Right renal pelvis (tissue), 4 donors: ENCODE measurements at places on chromosomes 4 and X. TPM values are rescaled to one million over a fixed set of nuclear protein-coding genes. Genes with fewer than 3 reads are reported as not detected.

DNA sequence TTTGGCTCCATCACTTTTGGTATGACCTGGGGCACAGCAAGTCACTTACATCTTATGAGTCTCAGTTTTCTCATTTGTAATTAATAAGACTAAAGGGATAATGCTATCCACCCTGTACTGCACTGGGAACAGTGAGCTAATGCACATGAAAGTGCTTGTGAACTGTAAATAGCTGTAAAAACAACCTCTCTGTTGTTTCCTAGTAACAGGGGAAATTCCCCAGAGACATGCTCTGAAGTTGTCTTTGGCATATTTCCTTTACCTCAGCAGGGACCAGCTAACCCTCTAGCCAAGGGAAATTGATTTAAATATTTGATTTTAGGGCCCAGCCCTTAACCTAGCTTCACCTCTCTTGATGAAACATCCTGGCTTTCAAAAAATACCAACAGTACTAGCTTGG, 6.1 kb upstream of the CYSLTR1 start:
- no peak for DNase-seq

GRCh38 chr4:158798062-158798461, 29.2 kb downstream of the FNIP2 start:
- no peak for DNase-seq

GRCh38 chr4:147638942-147639341, 21.7 kb downstream of the TMEM184C start:
- DNase-seq = no peak

GRCh38 chrX:37926700-37927099, 79.3 kb upstream of the DYNLT3 start:
- DNase-seq = no peak

- no peak for DNase-seq
These were observed 393.1 kb upstream of the ZFP42 start for GRCh38 chr4:187602339-187603092.

- DNase-seq = no peak
These were observed 439.5 kb downstream of the GRXCR1 start for GRCh38 chr4:43332052-43332425.

DNA sequence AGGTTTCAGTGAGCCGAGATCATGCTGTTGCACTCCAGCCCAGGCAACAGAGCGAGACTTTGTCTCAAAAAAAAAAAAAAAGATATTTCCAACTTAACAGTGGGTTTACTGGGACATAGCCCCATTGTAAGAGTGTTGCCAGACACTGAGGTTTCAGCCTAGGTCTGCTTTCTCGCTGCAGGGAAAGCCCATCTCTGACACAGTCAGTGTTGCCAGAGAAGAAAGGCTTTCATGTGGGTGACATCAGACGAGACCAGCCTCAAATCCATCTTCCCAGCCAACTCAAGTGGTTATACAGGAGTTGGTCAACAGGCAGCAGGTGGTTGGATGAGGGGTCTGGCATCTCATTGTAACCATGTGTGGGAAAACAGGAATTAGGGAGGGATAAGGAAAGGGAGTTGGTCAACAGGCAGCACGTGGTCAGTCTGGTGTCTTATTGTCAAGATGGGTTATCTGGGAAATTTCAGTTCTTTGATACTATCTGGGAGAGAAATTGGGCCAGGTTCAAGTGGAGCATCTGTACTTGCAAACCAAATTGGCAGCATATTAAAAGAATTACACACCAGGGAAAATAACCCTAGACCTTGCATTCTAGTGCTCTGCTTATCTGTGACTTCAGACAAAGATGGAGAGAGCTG, 41.1 kb downstream of the NELFA start:
- no peak for DNase-seq

DNA sequence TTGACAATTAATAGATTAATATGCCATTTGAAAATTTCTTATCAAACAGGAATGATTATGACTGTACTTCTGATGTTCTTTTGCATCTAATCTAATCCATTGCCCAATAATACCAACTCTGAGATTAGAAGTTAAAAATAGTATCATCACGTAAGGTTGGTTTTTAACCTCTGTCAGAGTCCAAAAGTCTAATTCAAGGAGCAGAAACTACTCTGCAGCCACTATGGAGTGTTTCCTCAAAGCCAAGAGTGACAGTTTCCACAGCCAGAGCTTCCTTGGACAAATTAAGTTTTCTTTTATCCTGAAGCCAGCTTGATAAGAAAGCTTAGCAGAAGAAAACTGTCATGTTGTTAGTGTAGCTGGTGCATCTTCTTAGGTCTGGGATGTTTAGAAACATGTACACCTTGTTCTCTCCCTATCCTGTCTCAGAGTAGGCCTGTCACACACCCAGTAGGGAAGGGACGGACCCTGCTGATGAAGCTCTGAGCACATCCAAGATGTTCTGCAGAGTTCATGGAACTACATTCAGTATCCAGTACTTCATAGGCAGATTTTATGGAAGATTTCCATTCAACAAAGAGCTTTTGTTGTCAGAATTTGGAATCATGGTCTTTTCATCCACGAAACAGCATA, 20.4 kb upstream of the PI4K2B start:
- no peak for DNase-seq

GRCh38 chrX:113793563-113793962, 790.3 kb upstream of the HTR2C start:
- DNase-seq = no peak

DNA sequence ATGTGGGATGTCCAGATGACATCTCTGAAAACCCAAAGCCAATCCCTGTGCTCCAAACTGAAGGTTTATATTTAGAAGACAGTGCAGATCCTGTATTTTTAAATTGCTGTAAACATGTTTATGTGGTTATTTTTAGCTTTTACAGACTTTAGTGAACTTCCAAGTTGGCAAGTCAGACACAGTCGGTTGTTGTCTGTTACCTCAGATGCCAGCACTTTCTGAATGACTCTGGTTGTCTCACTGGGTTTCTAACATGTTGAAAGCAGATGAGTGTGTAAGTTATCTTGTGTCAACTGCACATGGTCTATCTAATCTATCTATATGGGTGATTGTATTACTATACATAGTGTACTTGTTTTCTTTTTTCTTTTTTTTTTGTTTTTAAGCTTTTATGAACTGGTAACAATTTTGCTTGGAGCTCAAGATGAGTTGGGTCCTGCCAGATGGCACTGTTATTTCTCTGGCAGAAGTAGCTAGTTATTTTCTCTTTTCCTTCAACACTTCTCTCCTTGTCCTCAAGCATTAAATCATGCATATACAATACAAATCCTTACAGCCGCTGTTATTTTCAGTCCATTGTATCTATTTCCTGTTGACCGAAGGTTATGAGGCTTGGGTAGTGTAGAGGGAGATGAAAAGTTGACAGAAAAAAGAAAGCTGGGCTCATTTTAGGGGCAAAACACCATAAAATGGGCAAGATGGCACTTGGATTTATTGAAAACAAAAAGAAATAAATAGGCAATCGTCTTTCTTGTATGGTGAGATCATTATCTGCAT, 66.3 kb downstream of the GAB1 start:
- no peak for DNase-seq

DNA sequence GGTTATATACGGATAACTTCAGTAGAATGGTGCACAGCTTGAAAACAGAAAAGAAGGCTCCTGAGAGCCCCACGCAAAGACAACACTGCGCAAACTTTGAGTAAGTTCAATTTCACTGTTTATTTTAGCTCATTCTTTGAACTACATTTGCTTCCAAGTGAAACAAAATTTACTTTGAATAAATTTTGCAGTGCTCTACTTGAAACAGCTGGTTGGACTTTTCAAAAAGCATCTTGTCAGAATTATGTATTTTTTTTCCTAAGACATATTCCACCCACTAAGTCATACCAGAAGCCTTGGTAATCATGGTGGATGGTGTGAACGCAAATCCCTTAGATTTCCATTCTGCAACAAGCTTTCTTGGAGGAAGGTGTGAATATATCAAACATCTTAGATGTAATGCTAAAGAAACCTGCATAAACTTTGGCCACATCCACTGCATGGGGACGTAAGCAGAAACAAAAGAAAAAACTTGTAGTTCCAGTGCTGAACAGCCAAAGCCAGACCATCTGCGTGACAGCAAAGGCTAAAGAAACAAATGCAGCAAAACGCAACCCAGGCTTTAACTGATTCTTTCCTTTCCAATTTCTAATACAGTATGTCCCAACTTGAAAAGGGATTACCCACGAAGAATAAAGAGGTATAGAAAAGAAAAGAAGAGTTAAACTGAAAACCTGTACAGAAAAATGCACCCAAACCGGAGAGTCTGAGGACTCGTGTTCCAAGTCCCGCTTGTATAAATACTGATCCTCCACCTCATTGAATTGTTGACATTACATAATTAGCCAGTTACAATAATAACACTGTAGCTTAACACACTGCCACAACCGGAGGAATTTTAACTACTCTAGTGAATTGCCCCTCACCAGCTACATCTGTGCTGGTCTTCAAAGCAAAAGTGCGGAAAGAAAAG, 90.9 kb downstream of the SH3RF1 start:
- no peak for DNase-seq

GRCh38 chr4:113117358-113117702, 67.9 kb downstream of the ANK2 start:
- DNase-seq = no peak

GRCh38 chr4:140100771-140101170, 53.2 kb downstream of the MAML3 start:
- no peak for DNase-seq

GRCh38 chrX:44157858-44158257, 184.7 kb upstream of the NDP start:
- DNase-seq = no peak

GRCh38 chrX:54994668-54995351, 822 bp upstream of the PFKFB1 start:
- no peak for DNase-seq

DNA sequence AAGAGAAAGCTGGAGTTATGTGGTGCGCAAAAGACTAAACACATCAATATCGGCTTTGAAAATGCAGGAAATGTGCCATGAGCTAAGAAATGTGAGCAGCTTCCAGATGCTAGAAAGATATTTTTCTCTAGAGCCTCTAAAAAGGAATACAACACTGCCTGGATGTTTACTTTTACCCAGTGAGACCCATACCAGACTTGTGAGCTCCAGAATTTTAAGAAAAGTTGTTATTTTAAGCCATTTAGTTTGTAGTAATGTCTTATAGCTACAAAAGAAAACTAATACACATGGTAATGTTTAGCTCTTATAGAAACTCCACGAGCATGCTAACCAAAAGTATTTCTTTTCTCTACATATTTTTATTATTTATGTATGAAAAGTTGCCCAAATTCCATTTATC, 1389.4 kb downstream of the C4orf33 start:
- DNase-seq = no peak

- no peak for DNase-seq
These were observed 16.0 kb upstream of the RBM3 start for GRCh38 chrX:48558271-48558670.

DNA sequence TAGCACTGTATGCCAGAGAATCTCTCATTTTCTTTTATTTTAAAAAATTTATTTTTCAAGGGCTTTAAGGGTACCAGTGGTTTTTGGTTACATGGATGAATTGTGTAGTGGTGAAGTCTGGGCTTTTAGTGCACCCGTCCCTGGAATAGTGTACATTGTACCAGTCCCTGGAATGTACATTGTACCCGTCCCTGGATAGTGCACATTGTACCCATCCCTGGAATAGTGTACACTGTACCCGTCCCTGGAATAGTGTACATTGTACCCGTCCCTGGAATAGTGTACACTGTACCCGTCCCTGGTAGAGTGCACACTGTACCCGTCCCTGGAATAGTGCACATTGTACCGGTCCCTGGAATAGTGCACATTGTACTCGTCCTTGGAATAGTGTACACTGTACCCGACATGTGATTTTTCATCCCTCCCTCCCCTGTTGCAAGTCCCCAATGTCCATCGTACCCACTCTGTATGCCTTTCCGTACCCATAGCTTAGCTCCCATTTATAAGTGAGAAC, 56.1 kb upstream of the HELT start:
- DNase-seq = no peak

GRCh38 chr4:111945014-111945413, 200.2 kb upstream of the FAM241A start:
- DNase-seq = no peak

GRCh38 chrX:9195199-9195880, 161.4 kb upstream of the FAM9B start:
- no peak for DNase-seq

- DNase-seq = no peak
These were observed 1.6 kb upstream of the HADH start for GRCh38 chr4:107987916-107988762.

Gene CD38
- polyA plus RNA-seq = 0.83 TPM

Gene TGIF2LX
- polyA plus RNA-seq = not detected

Gene AWAT2
- polyA plus RNA-seq = not detected

Gene IL9R
- not detected for polyA plus RNA-seq

Gene SOX3
- not detected for polyA plus RNA-seq

Gene ARAP2
- polyA plus RNA-seq = 5.1 TPM

Gene HPGDS
- polyA plus RNA-seq = 3.6 TPM

Gene CENPVL2
- 0.23 TPM for polyA plus RNA-seq

Gene RBM47
- polyA plus RNA-seq = 86.9 TPM
